ENCODE measurements at places on chromosomes 16 and 17. TPM values are rescaled to one million over a fixed set of nuclear protein-coding genes. Genes with fewer than 3 reads are reported as not detected.

CA5A gene
- under 0.01 TPM for total RNA-seq

BCO1 gene
- total RNA-seq: not detected

HSF4 gene
- total RNA-seq: 2.7 TPM

TEX19 gene
- total RNA-seq: not detected

AIPL1 gene
- total RNA-seq: under 0.01 TPM
